ENCODE measurements at places on chromosomes 2 and 18.

GRCh38 chr2:109395494-109396201 is 218.1 kb downstream of the SEPTIN10 start:
- DNase-seq, result no peak

GRCh38 chr2:57549642-57550102 is 496.9 kb upstream of the VRK2 start:
- no peak for DNase-seq

DNA sequence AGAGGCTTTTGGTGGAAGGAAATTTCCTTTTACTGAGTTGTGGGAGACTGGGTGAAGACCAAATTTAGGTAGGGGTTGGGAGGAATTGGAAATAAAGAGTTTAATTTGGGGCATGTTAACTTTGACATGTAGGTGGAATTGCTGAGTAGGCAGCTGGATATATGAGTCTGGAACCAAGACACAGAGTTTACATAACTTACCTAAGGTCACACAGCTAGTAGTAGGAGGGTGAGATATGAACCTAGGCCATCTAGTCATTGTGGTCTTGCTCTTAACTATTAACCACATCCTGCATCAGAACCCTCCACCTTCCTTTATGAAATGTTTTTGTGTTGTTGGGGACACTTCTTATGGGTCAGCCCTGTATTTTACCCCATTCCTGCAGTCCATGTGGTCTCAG is 113.1 kb downstream of the ICOS start:
- no peak for DNase-seq

DNA sequence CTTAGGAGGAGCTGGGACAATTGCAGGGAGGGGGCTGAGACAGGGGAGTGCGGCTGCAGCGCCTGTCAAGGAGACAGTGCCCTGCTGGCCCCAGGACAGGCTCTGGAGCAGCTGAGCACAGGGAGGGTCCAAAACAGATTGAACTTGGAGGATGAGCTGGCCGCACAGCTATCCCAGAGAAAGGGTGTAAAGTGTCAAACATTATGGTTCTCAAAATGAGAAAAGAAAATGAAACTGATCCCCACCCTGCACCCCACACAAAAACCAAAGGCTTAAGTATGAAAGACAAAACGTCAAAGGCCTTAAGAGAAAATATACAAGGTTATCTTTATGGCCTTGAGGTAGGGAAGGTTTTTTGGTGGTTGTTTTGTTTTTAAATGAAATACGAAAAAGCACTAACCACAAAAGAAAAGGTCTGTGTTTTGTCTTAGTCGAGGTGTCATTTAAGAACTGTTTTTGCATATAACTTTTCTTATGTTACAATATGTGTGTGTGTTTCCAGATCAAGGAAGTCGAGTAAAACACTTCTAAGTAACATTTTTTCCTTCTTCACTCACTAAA is 111.8 kb downstream of the HDAC4 start:
- no peak for DNase-seq

GRCh38 chr2:181570833-181571661 is 85.9 kb downstream of the CERKL start:
- DNase-seq, result no peak

- no peak for DNase-seq
Measured at GRCh38 chr2:170465241-170465640, 249.9 kb upstream of the SP5 start.

DNA sequence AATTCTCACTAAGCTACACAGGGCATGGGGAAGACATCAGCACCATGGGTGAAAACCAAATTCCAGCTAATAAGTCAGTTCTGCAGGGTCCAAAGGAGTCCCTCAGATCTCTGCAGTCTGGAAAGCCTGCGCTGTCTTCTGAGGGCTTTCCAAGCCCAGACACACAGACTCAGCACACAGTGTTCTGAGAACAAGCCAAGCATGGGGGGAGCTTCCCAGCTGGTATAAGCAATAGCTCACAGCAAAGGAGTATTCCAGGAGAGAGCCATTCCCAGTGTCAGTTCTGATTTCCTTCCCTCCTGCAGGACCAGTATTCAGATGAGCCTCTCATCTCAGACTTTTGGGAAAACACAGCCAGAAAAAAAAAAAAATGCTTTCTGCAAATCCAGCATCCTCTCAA is 370.8 kb downstream of the TNS1 start:
- DNase-seq, result no peak

- DNase-seq, result no peak
Measured at GRCh38 chr2:201432621-201433393, 18.5 kb downstream of the TRAK2 start.

- no peak for DNase-seq
Measured at GRCh38 chr2:20186078-20186854, 38.7 kb downstream of the SDC1 start.

DNA sequence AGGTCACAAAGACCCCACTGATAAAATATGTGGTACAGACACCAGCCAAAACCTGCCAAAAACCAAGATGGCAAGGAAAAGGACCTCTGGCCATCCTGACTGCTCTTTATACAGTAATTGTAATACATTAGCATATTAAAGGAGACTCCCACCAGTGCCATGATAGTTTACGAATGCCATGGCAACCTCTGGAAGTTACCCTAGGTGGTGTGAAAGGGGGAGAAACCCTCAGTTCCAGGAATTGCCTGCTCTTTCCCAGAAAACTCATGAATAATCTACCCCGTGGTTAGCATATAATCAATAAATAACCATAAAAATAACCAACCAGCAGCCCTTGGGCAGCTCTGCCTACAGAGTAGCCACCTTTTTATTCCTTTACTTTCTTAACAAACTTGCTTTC is 129.8 kb upstream of the EPB41L3 start:
- DNase-seq, result no peak

GRCh38 chr2:55157474-55157884 is 74.6 kb downstream of the CLHC1 start:
- DNase-seq, result peak; percentile 45

- no peak for DNase-seq
Measured at GRCh38 chr18:69567813-69568488, 167.3 kb downstream of the DOK6 start.

GRCh38 chr2:177127821-177128220 is 84.8 kb upstream of the HNRNPA3 start:
- no peak for DNase-seq

DNA sequence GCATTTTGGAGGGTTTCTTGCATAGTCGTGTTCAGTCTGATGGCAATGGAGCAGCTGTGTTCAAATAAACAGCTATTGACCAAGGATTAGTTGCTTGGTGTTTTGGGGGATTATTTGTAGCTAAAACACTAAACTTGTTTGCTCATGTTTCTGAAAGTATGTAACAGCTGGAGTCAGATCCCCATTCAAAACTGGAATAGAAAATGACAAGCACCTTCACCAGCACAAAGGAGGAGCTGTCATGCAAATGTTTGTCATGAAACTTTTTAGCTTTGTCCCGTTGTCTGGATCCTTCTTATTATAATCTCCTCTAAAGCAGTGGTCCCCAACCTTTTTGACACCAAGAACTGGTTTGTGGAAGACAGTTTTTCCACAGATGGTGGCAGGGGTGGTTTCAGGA is 96.9 kb upstream of the ZNF236 start:
- no peak for DNase-seq

Measured in hematopoietic multipotent progenitor cell treated with erythropoietin and hydrocortisone succinate and interleukin-3 and kit ligand, for 17 days (in vitro differentiated cells).